ENCODE measurements at places on chromosomes 16 and 17.

DNA sequence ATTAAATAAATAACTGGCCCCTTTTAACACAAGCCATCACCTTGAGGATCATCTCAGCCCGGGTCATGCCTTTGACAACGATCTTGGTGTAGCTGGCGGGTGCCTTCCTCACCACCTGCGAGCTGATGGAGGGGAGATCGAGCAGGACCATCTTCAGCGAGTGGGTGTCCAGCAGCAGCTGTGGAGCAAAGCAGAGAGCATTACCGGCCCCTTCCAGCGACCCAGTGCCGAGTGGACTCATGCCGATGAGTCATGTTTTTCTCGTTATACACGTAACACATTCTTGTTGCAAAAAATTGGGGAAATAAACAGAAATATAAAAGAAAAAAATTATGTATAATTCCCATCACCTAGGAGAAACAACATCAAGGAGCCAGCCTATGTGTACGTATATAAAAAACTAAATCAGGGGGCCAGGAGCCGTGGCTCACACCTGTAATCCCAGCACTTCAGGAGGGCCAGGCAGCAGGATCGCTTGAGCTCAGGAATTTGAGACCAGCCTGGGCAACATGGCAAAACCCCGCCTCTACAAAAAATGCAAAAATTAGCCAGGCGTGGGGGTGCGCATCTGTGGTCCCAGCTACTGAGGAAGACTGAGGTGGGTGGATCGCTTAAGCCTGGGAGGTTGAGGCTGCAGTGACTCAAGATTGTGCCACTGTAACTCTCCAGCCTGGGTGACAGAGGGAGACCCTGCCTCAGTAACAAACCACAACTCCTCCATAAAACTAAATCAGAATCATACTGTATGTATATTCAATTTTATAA is 169.1 kb upstream of the RPH3AL start:
- DNase-seq = no peak

GRCh38 chr17:31202968-31203367 is 94.1 kb downstream of the OMG start:
- no peak for DNase-seq

DNA sequence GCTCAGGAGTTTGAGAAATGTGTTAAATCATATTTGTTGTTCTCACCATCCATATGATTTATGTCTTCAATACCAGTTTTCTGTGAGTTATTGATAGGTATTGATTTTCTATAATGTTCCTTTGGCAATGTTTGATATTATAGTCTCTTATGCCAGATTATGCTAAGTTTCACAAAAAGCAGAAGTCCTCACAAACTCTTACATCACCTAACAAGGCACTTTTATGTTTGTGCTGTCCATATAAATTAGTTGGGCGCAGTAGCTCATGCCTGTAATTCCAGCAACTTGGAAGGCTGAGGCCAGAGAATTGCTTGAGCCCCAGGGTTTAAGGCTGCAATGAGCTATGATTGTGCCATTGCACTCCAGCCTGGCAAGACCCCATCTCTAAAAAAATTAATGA is 12.6 kb upstream of the UQCRC2 start:
- no peak for DNase-seq

DNA sequence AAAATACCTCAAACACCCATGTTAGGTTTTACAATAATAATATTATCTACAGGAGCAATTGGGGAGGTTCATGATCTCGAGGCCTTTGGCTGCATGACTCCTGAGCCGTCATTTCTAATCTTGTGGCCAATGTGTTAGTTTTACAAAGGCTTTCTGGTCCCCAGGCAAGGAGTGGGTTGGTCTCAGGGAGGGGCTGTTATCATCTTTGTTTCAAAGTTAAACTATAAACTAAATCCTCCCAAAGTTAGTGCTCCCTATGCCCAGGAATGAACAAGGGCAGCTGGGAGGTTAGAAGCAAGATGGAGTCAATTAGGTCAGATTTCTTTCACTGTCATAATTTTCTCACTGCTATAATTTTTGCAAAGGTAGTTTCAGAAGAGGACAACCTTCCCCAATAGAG is 9.1 kb upstream of the CCL5 start:
- DNase-seq = no peak

- DNase-seq = peak; percentile 39
Observed at GRCh38 chr17:43880420-43880991, 26.8 kb downstream of the MPP2 start.

- DNase-seq = no peak
Observed at GRCh38 chr17:42310787-42311215, 22.5 kb downstream of the STAT5A start.

GRCh38 chr17:49872754-49873377 is 25.0 kb upstream of the TAC4 start:
- DNase-seq = no peak

GRCh38 chr17:10652984-10653659 is 4.0 kb downstream of the MYH3 start:
- no peak for DNase-seq

DNA sequence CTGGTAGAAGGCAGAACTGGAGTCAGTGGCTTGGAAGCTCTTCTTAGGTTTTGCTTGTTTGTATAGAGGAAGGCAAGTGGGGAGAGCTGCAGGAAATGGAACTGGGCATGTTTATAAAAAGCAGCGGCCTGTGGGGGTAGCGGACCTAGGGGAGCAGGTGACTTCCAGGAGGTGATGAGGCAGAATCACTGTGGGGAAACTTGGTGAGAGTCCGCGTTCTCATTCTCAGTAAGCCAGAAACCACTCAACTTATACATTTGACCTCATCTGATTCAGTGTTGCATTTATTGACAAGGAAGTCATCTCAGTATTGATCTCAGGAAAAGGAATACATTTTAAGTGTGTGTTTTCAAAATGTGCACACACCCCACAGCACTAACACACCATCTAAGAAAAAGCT is 299.8 kb downstream of the CNTNAP4 start:
- DNase-seq = no peak

- DNase-seq = no peak
Observed at GRCh38 chr17:82926716-82927115, 86.9 kb upstream of the ZNF750 start.

DNA sequence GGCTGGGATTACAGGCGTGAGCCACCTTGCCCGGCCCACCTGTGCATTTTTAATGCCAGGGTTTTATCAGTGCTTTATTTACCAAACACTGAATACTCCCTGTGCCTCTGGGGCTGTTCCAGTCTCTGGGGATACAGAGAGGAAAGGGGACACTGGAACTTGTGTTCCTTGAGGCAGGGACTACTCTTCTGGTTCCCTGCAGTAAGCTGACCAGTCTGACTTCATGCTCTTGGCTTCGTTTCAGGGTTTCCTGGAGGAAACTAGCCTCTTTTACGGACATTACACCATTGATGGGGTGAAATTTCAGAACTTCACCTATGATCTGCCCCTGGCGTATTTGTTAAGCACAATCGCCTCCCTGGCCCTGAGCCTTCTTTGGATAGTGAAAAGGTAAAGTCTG is 37.4 kb upstream of the COQ7 start:
- DNase-seq = no peak

- DNase-seq = no peak
Observed at GRCh38 chr17:22669721-22670120, 977.4 kb downstream of the KCNJ18 start.

DNA sequence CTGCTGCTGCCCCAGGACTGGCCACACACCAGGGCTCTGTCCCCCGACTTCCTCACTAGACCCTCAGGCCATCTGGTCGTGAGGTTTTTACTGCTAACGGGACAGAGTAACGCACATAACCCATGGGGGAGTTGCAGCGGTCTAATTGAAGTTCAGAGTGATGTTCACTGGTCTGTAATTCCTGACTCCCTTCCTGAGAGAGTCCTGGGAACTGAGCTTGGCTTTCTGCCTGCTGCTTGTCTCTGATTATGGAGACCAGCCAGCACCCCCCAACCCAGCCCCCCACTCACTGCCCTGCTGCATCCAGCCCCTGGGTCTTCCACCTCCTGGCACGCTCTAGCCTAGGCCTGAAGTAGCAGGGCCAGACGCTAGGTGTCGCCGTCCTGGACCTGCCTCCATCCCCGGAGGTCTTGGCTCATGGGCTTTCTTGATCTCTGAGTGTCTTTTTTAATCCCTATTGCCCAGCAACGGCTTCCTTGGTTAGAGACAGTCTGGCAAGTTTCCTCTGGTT is 192.9 kb downstream of the CCDC182 start:
- DNase-seq = peak; percentile 74

DNA sequence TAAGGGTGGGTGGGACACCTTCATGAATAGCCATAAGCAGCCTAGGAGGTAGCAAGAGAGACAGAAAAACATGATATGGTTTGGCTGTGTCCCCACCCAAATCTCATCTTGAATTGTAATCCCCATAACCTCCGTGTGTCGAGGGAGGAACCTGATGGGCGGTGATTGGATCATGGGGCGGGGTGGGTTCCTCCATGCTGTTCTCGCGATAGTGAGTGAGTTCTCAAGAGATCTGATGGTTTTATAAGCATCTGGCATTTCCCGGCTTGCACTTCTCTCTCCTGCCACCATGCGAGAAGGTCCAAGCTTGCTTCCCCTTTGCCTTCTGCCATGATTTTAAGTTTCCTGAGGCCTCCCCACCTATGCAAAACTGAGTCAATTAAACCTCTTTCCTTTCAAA is 259.1 kb upstream of the ERCC4 start:
- no peak for DNase-seq

DNA sequence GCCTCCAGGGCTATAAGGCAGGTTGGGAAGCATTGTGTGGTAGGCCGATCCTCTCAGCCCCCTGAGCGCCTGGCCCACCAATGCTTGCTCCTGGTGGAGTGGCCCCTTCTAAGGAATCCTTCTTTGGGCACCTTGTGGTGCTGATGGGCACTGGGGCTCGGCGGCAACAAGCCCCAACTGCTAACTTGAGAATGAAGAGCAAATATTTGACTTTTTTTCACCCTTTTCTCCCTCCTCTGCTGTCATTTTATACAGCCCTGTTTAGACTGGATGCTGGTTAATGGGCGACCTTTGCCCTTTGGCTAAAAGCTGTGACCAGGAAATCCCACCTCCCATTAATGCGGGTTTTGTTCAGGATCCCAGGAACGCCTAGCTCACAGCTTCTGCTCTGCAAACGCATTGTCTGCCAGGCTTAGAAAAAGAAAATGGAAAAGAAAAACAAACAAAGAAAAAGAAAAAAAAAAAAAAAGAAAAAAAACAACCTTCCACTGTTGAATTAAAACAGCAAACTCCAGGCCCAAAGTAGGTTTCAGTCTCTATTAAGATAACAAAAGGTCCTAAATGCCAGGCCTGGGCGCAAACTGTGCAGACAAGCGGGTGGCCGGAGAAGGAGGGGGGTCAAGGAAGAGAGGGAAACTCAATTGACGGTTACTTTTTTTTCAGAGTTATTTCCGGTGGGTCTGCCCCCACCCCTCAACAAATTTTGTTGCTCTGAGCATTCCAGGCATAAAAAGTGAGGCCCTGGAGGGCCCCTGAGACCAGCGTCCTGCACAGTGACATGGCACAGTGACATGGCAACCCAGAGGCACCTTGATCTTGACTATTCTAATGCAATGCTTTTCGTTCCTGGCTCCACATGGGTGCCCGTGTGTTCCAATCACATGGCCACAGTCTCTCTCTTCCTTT is 301.4 kb downstream of the MAF start:
- no peak for DNase-seq

DNA sequence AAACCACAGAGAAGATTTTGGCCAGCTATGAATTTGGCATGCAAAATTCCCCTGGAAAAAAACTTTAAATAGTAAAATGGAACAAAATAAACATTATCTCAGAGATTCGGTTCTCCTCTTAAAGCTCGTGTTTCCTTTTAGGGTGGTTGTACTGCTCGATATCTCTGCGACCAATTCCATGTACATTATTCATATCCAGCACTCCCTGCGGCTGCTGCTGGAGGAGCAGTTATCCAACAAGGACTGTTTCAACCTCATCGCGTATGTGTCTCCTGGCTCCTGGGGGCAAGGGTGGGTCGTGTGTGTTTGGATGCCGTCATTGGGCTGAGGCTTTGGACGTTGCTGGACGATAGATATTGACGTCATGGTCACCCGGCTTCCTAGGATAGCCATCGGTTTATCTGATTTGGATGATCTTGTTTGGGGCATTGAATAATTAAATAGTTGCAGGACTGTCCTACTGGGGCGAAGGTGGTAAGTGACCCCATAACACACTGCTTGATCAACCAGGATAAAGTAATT is 33.8 kb downstream of the VWA3A start:
- DNase-seq = no peak

- DNase-seq = no peak
Observed at GRCh38 chr17:1943436-1943831, 81.7 kb downstream of the RTN4RL1 start.

DNA sequence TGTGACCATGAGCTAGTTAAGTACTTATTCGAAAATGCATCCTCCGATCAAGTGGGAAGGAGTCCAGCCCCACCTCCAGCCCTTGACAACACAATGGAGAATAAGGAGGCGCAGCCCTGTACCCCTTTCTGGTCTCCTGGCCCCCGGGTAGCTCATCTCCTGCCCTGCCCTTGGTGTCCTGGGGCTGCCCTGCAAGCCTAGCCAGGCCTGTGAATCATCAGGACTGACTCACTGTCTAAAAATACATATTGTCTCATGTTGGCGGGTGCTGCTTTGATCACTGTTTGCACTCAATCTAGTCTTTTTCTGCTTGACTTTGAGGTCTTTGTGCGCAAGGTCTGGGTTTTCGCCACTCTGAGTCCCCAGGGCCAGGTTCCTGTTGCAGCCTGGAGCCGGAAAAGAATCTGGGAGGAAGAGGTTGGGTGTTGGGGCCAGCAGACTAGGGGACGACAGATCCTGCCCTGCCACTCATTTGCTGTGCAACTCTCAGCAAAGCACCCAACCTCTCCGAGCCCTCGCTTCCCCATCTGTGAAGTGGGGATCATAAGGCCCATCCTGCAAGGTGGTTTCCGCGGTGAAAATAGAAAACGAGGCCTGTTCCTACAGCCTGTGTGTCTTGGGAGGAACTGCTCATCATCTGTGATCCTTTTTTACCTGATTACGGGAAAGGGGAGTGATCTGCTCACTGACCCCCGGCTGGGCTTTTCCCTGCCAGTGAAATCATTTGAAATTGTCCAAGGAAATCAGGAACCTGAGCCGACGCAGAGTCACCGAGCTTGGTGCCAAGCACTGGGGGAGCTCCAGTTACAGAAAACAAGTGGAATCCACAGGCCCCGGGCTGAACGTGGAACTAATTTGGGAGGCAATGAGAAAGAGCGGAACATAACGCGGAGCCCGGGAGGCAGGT is 230.4 kb downstream of the PARN start:
- DNase-seq = no peak

DNA sequence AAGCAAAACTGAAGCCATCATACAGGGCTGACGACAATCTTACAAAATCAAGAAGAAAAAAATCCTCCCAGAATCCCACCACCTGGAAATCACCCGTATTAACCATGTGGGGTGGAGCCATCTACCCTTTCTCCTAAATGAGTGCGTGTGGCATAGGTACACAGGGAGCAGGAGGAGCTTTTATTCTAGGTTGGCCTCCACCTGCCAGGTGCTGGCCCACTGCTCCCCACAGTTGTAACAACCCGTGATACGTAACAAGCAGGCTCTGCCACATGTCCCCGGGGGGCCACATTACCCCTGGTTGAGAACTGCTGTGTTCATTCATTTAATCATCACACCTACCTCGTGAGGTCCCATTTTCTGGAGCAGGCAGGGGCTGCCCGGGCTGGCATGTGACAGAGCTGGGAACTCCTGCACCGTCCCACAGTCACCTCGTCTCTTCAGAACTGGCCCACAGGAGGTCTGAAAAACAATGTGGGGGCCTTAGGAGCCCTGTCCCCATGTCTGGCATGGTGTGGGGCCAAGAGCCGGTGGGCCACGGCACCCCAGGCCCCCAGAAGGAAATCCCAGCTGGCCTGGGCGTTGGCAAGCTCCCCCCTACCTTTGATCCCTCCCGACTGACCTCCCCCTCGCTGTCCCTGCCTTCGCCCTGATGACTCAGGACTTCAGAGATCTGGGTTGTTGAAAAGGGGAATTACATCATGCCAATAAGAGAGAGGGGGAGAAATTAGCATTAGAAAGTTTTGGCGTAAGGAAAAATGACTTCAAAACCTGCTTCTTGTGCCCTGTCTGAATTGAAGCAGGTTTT is 12.9 kb downstream of the CMIP start:
- DNase-seq = no peak

Measured in right renal pelvis (tissue), 4 donors.